T-helper 9 cell (primary cell): ENCODE measurements at places on chromosomes 2 and 18.
A peak's percentile ranks its signal among the peaks of the same experiment; 100 is the strongest.

- no peak for DNase-seq
Measured at GRCh38 chr2:216485745-216486144, 12.9 kb upstream of the RPL37A start.

DNA sequence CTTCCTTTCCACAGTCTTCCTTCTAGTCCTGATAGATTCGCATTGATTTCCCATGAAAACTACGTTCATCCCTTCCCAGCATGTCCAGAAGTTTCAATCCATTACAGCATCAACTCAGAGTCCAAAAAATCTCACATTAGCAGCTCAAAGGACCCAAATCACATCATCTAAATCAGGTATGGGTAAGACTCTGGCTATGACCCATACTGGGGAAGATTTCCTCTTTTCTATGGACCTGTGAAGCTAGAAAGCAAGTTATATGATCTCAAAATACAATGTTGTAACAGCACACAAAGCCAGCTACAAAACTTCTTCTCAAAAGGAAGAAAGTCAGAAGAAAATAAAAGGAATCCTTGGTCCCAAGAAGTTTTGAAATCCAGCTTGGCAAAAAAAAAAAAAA lies 5.7 kb upstream of the DCC start:
- DNase-seq, result no peak

DNA sequence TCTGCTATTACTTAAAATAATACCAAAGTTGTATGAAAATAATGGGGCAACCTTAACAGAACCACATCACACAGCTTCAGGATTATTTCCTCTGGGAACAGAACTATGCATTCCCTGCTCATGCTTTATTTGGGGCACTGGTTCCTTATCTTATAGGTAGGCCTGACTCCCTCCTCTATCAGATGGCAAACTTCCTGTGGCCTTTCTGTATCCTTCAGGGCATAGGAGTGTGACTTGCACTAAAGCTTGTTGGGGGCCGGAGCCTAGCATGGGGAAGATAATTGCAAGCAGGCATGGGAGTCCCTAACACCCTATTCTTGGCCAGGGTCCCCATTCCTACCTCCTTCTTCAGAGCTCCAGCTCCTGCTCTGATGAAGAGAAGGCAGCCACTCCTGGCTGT lies 167.2 kb upstream of the SERTAD2 start:
- no peak for DNase-seq

DNA sequence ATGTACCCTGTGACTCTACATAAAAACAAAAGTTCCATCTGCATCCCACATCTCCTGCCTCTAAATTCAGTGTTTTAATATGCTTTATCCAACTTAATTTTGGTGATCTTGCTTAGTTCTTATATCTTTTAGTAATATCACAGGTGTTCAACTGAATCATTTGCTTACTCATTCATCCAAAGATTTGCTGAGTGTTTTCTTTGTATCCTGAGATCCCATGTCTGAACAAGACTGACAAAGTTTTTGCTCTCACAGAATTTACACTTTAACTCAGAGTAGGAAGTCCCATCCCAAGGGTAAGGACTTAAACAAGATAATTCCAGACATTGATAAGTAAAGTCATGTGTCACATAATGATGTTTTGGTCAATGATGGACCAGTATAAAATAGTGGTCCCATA lies 87.0 kb downstream of the FSIP2 start:
- no peak for DNase-seq

GRCh38 chr2:53021292-53021691 lies 746.3 kb upstream of the CHAC2 start:
- DNase-seq, result no peak

DNA sequence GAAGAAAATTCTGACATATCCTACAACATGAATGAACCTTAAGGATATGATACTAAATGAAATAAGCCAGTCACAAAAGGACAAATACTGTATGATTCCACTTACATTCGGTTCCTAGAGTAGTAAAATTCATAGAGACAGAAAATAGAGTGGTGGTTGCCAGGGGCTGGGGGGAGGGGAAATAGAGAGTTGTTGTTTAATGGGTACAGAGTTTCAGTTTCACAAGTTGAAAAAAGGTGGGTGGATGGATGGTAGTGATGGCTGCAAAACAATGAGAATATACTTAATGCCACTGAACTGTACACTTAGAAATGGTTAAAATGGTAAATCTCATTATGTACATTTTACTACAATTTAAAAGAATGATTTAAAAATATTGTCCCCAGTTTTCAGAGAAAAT lies 53.3 kb upstream of the NFU1 start:
- no peak for DNase-seq

DNA sequence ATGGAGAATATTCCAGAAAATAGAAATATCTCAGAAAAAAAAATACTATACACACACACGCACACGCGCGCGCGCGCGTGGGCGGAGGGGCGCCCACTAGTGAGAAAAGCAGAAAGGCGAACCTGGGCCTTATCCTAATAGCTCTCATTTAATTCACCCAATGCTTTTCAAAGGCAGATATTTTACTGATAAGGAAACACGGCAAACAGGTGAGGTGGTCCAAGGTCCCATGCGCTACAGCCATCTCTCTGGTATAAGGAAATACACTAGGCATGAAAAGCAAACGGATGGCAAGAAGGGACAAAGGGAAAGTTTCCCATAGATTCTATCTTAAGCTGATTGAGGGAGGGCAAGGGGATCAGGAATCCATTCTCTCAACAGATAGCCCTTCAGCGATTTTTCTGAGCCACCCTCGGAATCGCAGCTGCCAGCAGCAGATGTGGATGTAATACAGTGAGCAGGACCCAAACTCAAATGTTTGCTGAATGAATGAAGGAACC lies 136.7 kb downstream of the TMEM247 start:
- DNase-seq, result peak; percentile 3

DNA sequence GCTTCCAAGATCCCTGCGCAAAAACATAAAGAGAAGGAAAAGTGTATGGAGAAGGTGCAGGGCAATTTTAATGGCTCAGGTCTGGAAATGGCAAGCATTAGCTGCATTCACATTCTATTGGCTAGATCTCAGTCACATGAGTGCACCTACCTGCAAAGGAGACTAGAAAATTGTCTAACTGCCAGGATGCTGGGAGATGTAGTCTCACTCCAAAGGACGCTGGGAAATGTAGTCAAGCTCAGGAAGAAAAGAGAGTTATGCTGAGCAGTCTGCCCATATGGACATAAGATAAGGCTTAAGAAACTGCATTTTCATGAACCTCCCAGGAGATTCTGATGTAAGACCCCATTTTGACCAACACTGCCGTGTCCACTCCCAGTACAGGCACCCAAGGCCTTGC lies 9.5 kb upstream of the KLHL29 start:
- no peak for DNase-seq

DNA sequence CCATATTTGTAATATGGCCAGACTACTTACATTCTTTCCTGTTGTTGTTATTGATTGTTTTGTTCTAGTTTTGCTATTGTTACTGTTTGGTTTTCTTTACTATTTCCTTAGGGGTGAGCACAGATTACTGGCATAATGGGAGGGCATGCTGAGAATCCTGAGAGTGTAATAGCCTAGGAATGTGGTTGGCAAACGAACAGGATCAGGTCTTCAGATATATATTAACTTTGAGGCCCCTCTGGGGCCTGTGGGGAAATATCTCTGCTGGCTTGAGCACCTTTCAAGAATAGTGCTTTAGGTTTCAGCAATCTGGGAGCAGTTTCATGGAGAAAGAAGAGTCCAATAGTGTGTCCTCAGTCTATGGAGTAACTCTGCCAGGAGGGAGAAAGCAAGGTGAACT lies 144.4 kb downstream of the THSD7B start:
- no peak for DNase-seq

DNA sequence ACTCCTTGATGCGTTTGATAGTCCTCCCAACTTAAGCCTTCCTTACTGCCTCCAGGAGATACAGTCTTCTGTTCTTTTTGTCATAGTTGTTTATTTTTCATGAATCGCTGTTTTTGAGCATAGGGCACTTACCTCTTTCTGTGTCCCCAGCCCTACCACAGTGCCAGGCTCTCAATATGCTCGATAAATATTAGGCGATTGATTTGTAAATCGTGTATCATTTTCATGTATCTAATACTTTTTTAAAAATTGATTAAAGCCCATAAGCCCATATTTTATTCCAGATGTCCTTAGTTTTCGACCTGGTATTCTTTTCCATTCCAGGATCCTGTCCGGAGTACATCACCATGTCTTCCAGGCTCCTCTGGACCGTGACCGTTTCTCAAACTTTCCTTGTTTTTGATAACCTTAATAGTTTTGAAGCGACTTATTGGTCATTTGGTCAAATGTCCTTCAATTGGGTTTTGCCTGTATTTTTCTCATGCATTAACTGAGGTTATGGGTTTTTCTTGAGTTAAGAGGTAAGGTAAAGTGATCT lies 444 bp upstream of the MMADHC start:
- no peak for DNase-seq

DNA sequence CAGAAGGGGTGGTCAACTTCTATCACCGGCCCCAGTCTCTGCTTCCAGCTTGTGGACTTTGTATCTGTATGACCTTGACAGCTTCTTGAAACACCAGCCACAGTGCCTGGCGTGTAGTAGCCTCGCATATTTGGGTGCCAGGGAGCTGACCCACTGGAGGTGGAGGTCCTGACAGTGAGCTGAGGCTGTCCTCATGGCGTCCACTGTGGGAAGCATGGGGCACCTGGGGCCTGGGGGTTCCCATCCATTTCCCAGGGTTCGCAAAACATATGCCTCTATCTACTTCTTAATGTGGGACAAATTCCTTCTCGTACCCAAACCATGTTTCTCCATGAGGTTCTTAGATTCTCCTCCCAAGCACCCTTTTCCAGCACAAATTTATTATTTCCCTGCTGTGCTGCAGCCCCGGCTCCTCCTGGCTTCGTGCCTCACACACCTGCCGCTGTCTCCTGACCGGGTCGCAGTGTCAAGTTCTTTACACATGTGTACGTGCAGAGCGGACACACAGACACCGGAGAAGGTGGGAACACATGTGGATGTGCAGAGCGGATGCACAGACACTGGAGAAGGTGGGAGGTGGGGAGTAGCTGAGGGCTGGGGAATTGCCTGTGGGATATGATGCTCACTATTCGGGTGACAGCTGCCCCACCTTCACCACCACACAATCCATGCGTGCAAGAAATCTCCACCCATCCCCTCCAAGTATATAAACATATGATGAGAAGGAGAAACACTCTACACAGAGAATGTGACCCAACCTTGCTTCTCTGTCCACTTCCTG lies 23.4 kb downstream of the TMEM18 start:
- DNase-seq, result no peak

- DNase-seq, result no peak
Measured at GRCh38 chr2:216732334-216732733, 37.0 kb upstream of the IGFBP5 start.

DNA sequence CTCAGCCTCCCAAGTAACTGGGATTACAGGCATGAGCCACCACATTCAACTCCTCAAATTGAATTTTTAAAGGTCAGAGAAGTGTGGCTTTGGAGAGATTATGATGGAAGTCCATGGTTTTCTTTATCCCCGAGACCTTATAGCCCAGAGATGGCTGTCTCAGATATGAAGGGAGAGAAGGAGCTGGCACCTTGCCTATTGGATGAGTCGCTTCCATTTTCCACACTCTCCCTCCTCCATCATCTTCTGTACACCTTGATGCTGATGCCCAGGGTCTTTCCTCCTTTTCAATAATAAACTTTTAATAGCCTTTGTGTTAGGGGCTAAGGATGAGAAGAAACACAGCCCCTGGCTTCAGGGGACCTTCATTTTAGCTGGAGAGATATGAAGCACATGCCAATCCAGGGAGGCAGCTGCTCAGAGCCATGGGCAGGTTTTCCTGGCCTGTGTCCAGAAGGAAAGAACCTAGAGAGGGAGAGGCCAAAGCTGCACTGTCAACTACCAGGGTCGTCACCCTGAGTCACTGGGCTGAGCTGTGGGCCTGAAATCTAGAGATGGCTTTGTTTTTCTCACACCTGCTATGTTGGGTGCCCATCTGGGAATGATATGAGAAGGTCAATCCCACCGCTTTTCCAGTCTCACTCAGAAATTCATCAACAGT lies 146.0 kb upstream of the SERTAD2 start:
- no peak for DNase-seq

DNA sequence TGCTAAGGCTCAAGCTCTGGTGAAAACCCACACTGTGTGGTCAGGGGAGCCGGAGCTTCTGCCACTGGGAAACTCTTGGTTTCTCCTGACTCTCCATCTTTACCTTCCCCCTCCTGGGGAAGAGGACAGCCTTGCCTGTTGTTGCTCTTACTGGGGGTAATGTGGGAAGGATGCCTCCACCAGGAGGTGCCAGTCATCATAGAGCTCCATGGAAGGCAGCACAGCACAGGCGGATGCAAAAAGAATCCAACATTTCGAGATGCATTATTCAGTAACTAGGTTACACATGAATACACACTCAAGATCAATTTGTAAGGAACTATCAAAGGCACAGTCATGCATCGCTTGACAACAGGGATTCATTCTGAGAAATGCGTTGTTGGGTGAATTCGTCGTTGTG lies 322.6 kb downstream of the AFF3 start:
- no peak for DNase-seq

DNA sequence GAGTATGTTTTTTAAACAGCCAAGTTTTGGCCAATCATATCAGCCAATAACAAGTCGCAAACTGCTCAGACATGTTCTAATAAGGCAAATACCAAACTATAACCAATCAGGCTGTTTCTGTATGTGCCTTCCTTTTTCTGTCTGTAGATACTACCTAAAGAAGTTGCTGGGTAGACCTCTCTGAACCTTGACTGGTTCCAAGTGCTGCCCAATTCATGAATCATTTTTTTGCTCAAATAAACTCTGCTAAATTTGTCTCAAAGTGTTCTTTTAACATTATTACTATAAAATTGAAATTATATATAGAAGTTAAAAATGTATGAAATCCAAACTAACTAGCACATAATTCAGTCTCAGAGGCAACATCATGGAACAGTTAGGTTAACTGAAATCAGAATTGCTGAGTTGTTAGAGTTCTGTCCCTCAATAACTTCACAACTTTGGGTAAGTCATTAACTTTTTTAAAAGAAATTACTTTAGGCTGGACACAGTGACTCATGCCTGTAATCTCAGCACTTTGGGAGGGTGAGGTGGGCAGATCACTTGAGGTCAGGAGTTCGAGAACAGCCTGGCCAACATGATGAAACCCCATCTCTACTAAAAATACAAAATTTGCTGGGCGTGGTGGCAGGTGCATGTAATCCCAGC lies 4.9 kb upstream of the TTC21B start:
- no peak for DNase-seq

DNA sequence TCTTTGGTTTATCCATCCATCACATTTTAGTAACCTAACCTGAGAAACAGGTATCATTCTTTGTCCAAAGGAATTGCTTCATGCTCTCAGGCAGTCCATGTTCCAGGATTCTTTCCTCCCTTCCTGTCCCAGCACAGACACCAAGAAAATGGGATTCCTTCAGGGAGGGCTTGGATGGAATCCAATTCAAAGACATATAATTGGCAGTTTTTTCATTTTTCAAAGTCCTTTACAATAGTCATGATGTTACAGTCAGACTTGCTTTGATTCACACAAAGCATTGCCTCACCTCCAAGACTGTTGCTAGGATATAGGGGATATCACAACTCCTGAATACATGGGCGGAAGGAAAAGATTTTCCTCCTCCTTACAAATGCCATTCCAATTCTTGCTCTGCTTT lies 241.4 kb upstream of the ACVR2A start:
- DNase-seq, result no peak

- no peak for DNase-seq
Measured at GRCh38 chr2:58562276-58562675, 321.2 kb upstream of the FANCL start.

- no peak for DNase-seq
Measured at GRCh38 chr2:241187101-241187917, 1.2 kb upstream of the ANO7 start.

GRCh38 chr2:19785867-19786266 lies 115.9 kb downstream of the TTC32 start:
- DNase-seq, result no peak

GRCh38 chr2:235858881-235859280 lies 309.3 kb downstream of the GBX2 start:
- no peak for DNase-seq
